KG1 (cell line): ENCODE measurements at places on chromosomes 7 and 10.

- DNase-seq, result no peak
These were observed 95.2 kb upstream of the TMEM26 start for GRCh38 chr10:61548364-61548763.

GRCh38 chr10:488081-488932 lies 201.2 kb downstream of the DIP2C start:
- DNase-seq, result no peak

DNA sequence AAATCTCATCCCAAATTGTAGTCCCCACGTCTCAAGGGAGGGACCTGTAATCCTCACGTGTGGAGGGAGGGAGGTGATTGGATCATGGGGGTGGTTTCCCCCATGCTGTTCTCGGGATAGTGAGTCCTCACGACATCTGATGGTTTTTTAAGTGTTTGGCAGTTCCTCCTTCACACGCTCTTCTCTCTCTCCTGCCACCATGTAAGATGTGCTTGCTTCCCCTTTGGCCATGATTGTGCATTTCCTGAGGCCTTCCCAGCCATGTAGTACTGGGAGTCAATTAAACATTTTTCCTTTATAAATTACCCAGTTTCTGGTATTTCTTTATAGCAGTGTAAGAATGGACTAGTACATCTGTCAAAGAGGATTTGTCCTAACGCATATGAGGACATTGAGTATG lies 59.5 kb downstream of the RGS10 start:
- DNase-seq, result no peak

- DNase-seq, result no peak
These were observed 83.9 kb downstream of the ADCY1 start for GRCh38 chr7:45657890-45658715.

- DNase-seq, result no peak
These were observed 931.2 kb downstream of the GATA3 start for GRCh38 chr10:8985651-8986050.

GRCh38 chr10:4013651-4014121 lies 228.7 kb upstream of the KLF6 start:
- DNase-seq, result no peak

DNA sequence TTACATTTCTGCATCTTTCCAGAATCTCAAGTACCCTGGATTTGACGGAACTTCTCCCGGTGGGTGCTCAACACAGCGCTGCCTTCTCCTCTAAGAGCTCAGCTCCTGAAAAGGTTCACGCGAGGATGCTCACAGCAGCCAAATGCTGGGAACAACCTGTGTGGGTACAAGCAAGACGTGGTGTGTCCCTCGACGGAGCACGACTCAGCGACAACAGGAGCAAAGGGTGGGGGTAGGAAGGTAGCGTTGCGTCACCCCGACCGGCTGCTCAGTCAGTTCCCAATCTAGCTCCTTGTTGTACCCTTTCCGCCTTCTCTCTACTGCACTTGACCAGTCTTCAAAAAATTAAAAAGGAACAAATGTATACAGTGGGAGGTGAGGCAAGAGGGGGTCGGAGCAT lies 117.3 kb downstream of the PTPRN2 start:
- DNase-seq, result no peak

- DNase-seq, result no peak
These were observed 2.6 kb upstream of the GRB10 start for GRCh38 chr7:50785346-50785745.

DNA sequence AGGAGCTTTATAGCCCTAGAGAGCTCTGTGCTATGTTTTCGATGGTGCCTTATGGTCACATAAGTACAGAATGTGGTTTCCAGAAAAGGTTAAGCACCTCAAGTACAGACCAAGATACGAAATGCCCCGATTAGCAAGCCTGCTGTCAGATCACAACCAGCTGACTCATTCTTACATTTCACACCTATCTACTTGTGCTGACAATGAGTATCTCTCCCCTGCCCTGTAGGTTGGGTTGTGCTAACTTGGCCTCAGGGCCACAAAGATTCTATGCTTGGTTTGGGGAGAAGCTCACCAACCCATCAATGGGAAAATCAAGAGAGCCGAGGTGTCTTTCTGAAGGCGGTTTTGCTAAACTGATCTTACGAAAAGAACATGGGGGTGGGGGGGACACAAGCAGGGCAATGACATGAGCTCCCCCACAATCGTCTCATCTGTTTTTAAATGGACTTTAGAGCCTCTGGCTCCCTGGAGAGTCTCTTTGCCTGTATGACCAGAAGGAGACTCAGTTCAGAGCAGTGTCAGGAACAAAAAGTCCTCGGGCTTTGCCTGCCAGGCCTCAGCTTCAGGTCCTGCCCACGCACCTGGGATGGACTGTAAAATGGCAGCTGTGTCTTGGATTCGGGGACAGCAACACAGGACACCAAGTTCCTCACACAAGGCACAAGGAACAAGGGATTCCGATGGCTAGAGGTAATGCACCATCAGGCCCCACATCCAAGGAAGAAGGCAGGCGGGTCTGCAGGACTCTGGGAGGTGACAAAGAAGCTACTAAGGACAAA lies 55.1 kb downstream of the FAM53B start:
- no peak for DNase-seq

- no peak for DNase-seq
These were observed 42.8 kb downstream of the GLI3 start for GRCh38 chr7:42194238-42194637.

GRCh38 chr7:141158561-141158960 lies 84.7 kb downstream of the TMEM178B start:
- no peak for DNase-seq

- no peak for DNase-seq
These were observed 775.5 kb downstream of the LRMDA start for GRCh38 chr10:76206797-76207352.

GRCh38 chr10:112801748-112802147 lies 148.3 kb upstream of the TCF7L2 start:
- DNase-seq, result no peak

- DNase-seq, result no peak
These were observed 123.3 kb upstream of the LAMB4 start for GRCh38 chr7:108253275-108254044.

- DNase-seq, result no peak
These were observed 33.4 kb downstream of the PDGFA start for GRCh38 chr7:486216-486743.

- DNase-seq, result no peak
These were observed 451.6 kb downstream of the TYW1 start for GRCh38 chr7:67448271-67448670.

GRCh38 chr10:119996944-119997343 lies 104.4 kb downstream of the SEC23IP start:
- DNase-seq, result no peak

GRCh38 chr7:151595702-151596350 lies 76.1 kb upstream of the RHEB start:
- no peak for DNase-seq

GRCh38 chr10:101230183-101230917 lies 1.1 kb upstream of the LBX1 start:
- DNase-seq, result no peak

GRCh38 chr10:37728830-37729229 lies 128.6 kb downstream of the ZNF248 start:
- no peak for DNase-seq

GRCh38 chr7:32458025-32458424 lies 32.2 kb downstream of the LSM5 start:
- DNase-seq, result no peak

DNA sequence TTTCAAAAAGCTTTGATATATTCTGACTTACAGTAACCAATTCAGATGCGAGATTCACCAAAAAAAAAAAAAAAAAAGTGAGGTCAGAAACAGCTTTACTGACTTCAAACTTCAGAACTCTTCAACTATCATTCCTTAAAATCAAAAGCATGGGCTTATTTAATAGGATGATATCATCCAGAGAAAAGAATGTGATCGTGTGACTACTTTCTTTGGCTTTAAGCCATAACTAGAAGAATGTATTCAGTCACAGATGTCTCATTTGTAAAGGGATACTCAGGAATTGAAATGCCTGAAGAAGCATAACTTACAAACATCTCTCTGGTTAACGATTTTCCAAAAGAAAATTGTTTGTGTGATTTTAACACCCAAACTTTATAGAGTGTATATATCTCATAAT lies 11.5 kb downstream of the TPK1 start:
- no peak for DNase-seq

DNA sequence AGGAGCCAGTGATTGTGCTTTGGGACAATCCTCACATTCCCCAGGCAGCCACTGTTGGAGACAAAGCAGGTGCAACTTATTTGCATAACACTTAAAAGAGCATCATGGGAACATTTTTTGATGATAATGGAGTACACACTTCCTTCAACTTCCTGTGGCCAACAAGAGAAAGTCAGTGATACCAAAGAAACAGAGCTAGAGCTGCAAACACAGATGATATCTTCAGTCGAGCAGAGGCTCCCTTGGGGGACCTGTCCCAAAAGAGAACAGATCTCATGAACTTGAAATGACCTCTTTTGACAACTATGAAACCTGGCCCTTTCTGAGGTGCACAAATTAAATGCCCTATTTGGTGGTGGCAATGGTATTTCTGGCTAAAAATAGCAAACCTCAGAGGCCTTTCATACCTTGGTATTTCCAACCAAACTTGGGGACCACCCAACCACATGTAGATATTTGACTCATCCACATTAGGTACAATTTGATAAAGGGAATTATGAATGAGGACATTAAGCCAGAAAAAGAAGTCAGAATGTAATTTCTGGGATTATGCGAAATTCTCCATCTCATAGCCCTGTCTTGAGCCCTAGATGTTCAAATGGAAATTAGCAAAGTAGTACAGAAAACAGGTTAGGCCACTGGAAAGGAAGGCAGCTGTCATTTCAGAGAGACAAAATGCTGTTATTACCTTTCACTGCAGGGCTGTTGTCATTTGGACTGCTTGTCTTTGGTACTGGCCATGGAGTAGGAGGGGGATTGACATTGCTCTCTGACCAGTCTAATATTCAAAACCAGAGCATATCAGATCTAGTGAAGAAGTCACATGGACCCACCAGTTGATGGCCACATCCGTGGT lies 146.2 kb downstream of the ICA1 start:
- no peak for DNase-seq

GRCh38 chr10:70456164-70456563 lies 14.7 kb upstream of the NODAL start:
- DNase-seq, result no peak
